ENCODE measurements at places on chromosomes 6 and 20.
A peak's percentile ranks its signal among the peaks of the same experiment; 100 is the strongest.

GRCh38 chr6:46323966-46324622, 153.3 kb upstream of the ENPP5 start:
- DNase-seq = no peak

DNA sequence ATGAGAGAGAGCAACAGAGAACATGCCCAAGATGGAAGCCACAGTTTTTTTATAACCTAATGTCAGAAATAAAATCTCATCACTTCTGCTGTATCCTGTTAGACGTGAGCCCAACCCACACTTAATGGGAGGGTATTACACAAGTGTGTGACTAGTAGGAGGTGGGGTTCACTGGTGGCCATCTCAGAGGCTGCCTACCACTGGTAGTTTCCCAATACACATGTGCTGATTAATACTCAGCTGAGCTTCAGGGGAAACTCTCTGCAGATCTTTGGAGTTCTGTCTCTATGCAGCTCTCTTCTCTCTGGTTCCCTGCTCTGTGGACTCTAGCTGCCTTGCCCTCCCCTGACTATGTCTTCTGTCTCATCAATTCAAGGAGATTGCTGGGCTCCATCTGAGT, 35.7 kb downstream of the CNBD2 start:
- DNase-seq = no peak

DNA sequence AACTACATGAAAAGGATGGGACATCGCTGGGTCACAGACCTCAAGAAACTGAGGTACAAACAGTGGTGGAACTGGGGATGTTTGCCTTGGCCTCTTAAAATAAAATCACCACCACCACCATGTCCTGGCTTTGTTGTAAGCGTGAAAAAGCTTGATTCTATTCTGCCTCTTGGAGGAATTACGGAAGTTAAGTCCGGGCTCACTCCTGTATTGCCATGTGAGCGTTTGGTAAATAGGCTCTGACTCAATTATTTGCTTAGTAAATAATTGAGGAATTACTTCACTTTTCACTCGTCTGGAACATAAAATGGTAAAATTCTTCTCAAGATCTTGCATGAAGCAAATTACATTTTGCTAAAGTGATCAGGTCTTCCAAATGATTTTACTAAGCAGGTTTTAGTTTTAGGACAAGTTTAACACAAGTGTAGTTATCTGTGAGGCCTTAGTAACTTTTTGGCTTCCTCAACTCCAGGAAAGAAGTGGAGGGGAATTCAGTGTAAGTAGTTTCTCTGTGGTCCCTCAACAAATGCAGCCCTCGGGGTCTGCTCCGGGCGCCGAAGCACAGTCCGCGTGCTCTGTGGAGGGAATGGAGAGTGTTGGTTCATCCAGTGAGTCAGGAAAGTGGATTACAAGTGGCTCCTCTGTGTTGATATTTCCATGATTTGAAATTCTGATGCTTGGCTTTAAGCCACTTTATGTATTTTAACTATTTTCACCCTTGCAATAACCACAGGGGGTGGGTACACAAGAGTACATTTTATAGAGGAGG, 23.8 kb downstream of the IYD start:
- no peak for DNase-seq

GRCh38 chr6:125486881-125487280, 185.1 kb upstream of the HDDC2 start:
- DNase-seq = no peak

- DNase-seq = no peak
Observed at GRCh38 chr6:112886415-112886814, 539.3 kb downstream of the RFPL4B start.

- no peak for DNase-seq
Observed at GRCh38 chr6:2529211-2529719, 221.5 kb downstream of the MYLK4 start.

DNA sequence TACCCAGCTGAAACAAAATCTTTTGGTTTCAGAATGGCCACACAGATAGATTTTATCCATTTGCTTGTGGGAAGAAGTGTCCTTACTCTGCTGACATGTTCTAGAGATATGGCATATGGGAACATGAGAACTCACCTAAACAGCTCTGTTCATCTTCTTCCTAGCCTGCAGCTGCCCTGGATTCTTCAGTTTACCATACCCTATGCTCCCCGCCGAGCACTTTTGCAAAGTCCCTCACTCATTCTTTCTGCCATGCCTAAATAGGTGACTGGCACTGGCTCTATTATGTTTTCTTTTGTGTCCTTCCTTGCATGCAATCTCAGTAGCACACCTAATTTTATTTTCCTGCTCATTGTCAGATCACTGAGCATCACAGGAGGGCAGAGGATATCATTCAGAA, 293.7 kb upstream of the RSPO3 start:
- no peak for DNase-seq

GRCh38 chr6:97048771-97049170, 124.2 kb downstream of the KLHL32 start:
- DNase-seq = no peak

- no peak for DNase-seq
Observed at GRCh38 chr6:93177438-93177837, 241.9 kb downstream of the EPHA7 start.

GRCh38 chr6:145818796-145819195, 4.2 kb upstream of the FBXO30 start:
- DNase-seq = no peak

- no peak for DNase-seq
Observed at GRCh38 chr6:139338795-139339194, 35.7 kb downstream of the CITED2 start.

- DNase-seq = no peak
Observed at GRCh38 chr6:149985481-149985937, 21.8 kb downstream of the ULBP1 start.

DNA sequence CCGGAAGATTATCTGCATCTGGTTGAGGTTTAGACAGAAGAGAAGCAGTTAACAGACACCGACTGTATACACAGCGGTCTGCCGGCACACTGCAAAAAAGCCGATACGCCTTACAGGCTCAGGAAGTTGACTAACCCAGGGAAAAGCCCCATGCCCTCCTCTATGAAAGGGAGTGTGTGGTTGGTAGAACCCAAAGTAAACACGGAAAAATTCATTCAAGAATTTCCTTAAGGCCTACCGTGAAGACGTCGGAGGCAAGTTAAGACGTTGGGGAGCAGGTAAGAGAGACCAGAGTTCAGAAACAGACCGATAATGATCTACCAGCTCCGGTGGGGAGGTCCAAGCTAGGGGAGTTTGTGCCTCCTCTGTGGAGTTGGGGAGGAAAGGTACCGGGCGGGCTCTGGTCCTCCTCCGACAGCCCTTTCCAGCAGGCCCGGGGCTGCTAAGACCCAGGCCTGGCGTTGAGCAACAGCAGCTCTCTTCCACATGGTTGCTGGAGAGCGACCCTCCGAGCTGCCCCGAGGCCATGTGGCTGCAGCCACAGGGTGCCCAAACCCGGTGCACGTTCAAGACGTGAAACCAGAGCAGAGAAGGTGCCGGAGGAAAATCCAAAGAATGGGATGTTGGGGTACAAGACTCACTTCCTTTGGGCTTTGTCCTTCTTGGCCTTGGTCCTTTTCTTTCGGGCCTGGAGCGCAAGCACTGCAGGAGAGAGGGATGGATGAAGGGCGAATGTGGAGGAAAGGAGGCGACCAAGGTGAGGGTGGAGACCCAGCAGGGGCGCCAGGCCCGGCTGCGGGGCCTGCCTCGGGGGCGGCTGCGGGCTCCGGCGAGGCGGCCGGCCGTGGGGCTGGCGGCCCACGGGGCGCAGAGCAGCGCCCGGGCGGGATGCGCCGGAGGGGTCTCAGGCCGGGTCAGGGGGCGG, 809 bp downstream of the SRPK1 start:
- peak; percentile 7 for DNase-seq

- DNase-seq = no peak
Observed at GRCh38 chr6:142802124-142802523, 142.9 kb downstream of the HIVEP2 start.

DNA sequence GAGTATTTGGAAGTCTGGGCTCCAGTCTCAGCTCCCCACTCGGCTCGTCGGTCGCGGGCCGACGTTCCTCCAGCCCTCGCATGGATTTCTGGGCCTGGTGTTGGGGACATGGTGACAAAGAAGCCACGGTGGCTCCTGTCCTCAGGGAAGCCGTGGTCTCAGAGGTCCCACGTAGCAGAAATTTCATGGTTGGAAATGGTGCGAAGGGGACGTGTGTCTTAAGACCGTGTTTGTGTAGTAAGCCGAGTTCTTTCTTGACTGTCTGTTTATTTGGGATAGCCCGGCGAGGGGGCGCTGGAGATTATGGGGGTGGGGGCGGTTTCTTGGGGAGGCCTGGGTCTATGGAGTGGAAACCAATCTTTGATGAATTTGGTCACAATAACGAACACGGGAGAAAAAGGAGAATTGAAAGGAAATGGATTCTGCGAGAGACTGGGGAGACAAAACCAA, 23.5 kb upstream of the MAP3K7 start:
- DNase-seq = no peak

GRCh38 chr20:38248133-38248532, 12.4 kb downstream of the KIAA1755 start:
- DNase-seq = no peak

DNA sequence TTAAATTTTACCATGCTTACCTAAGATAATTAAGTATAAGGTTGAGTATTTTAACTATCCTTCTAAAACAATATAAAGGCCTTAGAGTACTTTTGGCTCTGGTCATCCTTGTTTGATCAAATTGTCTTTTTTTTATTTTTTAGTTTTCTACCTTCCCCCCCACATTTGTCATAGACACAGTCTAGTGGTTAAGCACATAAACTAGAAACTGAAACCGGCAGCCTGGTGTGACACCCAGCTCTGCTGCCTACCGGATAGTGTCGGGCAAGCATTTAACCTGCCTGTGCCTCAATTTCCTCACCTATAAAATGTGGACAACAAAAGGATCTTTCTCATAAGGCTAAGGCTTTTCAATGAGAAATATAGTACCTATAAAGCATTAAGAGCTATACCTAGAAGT, 21.6 kb upstream of the TULP4 start:
- DNase-seq = no peak

GRCh38 chr20:40959325-40960092, 69.1 kb upstream of the TOP1 start:
- DNase-seq = no peak

GRCh38 chr6:75278474-75279077, 6.0 kb downstream of the TMEM30A start:
- no peak for DNase-seq

DNA sequence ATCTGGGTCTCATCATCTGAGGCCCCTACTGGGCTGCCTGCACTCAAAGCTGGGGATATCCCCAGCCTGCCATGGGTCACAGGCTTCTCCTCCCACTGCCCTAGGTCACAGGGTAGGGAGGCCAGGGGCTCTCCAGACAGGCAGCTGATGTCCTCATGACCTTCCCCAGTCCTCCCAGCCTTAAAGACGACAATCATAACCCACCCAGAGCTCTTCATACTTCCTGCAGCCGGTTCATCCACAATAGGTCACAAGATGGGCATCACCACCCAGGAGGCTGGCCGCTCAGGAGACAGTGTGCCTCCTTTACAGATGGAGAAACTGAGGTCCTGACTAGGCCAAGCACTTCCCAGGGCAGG, 15.2 kb downstream of the TFEB start:
- DNase-seq = no peak

All from anterior cingulate cortex (tissue), 58 donors.